Vagina (tissue), 2 donors: ENCODE measurements at places on chromosomes 6 and 20. TPM values are rescaled to one million over a fixed set of nuclear protein-coding genes. Genes with fewer than 3 reads are reported as not detected.

Gene KCNS1
- not detected for total RNA-seq

Gene CLIC5
- total RNA-seq = 3.4 TPM

Gene BCAS1
- total RNA-seq = 2.7 TPM

- no peak overlapping the region for H3K4me3 ChIP-seq
- H3K27ac ChIP-seq = no peak overlapping the region
- no peaks in the 10 kb centered on the region for H3K4me1 ChIP-seq
- no peaks in the 10 kb centered on the region for H3K36me3 ChIP-seq
Measured at GRCh38 chr6:6556161-6556737, 32.3 kb upstream of the LY86 start.

GRCh38 chr6:138291036-138291848 is 73.0 kb upstream of the PBOV1 start:
- DNase-seq = no peak
- no peaks in the 10 kb centered on the region for H3K36me3 ChIP-seq
- H3K27ac ChIP-seq = no peak overlapping the region
- no peaks in the 10 kb centered on the region for H3K4me1 ChIP-seq
- no peak overlapping the region for H3K4me3 ChIP-seq
